ENCODE measurements at places on chromosomes 16 and 17. TPM values are rescaled to one million over a fixed set of nuclear protein-coding genes. Genes with fewer than 3 reads are reported as not detected.

GRCh38 chr17:70750983-70751382, 581.7 kb downstream of the KCNJ2 start:
- H3K4me1 ChIP-seq, result no peaks in the 10 kb centered on the region
- H3K36me3 ChIP-seq, result no peaks in the 10 kb centered on the region
- no peaks in the 10 kb centered on the region for H3K27me3 ChIP-seq
- H3K27ac ChIP-seq, result no peak overlapping the region
- DNase-seq, result no peak
- H3K4me3 ChIP-seq, result no peak overlapping the region

- DNase-seq, result no peak
- H3K36me3 ChIP-seq, result no peaks in the 10 kb centered on the region
- H3K4me1 ChIP-seq, result no peaks in the 10 kb centered on the region
- no peak overlapping the region for H3K27ac ChIP-seq
- H3K27me3 ChIP-seq, result peaks cover 4% of the 10 kb centered on the region
Observed at GRCh38 chr16:82024316-82024715, 10.7 kb upstream of the HSD17B2 start.

GRCh38 chr16:73186752-73187601, 139.0 kb upstream of the ZFHX3 start:
- no peaks in the 10 kb centered on the region for H3K4me1 ChIP-seq
- H3K27me3 ChIP-seq, result no peaks in the 10 kb centered on the region
- H3K4me3 ChIP-seq, result no peak overlapping the region
- no peak for DNase-seq

GRCh38 chr17:16050844-16051243, 51.2 kb downstream of the TTC19 start:
- H3K36me3 ChIP-seq, result peaks cover 59% of the 10 kb centered on the region
- no peaks in the 10 kb centered on the region for H3K4me1 ChIP-seq
- no peak overlapping the region for H3K4me3 ChIP-seq
- DNase-seq, result no peak

- no peak for DNase-seq
- no peaks in the 10 kb centered on the region for H3K27me3 ChIP-seq
- H3K27ac ChIP-seq, result no peak overlapping the region
- H3K36me3 ChIP-seq, result no peaks in the 10 kb centered on the region
- H3K4me1 ChIP-seq, result no peaks in the 10 kb centered on the region
Observed at GRCh38 chr17:39551879-39552278, 55.8 kb downstream of the NEUROD2 start.

The KCNG4 gene
- polyA plus RNA-seq, result not detected

All from naive thymus-derived CD4-positive, alpha-beta T cell (primary cell).